ENCODE measurements at places on chromosomes 1 and 21.

DNA sequence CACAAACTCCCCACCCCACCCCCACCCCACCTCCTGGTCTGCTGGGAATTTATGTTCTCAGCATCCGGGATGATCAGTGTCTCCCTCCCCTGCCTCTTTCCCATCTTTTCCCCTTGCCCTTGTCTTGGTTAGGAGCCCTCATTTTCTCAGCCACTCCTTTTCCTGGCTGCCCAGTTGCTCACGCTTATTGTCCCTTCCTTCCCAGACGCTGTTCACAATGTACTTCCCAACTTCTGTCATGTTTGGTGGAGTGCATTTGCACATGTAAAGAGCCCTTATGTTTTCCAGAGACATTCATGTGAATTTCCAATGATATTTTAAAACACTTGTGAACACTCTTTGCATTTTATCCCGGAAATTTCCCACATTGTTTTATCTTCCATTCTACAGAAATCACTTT lies 192.1 kb downstream of the RHOU start:
- DNase-seq = no peak

DNA sequence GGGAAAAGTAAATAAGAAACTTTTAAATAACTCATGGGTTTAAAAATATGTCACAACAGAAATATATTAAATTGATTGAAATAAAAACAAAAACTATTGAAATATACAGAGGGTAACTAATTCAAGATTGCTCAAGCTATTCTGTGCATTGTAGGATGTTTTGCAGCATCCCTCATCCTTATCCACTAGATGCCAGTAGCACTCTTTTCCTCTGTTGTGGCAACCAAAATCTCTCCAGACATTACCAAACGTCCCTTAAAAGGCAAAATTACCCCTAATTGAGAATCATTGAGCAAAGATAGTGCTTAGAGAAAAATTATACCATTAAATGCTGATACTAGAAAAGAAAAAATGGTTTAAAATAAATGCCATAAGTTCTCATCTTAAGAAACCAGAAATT lies 682.6 kb downstream of the RWDD3 start:
- DNase-seq = peak; percentile 64

DNA sequence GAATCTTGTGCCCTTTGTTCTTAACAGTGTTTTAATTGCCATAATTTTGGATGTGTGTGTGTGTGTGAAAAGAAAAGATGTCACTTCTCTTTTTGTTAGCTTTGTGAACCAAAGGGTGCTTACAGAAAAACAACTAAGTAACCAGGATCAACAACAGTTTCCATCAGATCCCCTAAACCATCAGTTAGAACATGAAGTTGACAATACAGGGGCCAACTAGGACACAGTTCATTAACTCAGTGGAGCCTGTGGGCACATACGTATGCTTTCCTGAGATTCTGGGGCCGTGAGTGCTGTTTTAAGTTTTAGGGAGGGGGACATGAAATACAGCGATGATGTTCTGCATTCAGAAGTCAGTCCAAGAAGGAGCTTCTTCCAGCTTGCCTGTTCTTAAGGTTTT lies 133.6 kb downstream of the TLR5 start:
- DNase-seq = no peak

DNA sequence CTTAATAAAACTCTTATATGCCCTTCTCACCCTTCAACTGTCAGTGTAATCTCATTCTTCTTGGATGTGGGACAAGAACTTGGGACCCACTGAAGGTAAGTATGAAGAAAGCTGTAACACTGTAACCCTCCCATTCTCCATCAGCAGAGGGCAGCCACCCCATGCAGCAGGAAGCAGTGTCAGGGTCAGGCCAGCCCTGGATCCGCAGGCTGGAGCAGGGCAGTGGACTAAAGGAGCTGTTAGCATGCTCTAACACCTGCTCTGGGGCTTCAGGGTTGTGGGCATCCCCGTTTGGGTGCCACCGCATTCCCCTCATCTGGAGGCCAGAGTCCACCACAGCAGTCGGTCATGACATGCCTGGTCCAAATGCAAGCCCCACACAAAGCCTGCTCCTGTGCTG lies 156.5 kb downstream of the HIVEP3 start:
- peak; percentile 28 for DNase-seq

GRCh38 chr1:101071470-101071891 lies 45.9 kb upstream of the DPH5 start:
- DNase-seq = no peak

- no peak for DNase-seq
Measured at GRCh38 chr1:168601051-168601450, 24.6 kb downstream of the XCL1 start.

DNA sequence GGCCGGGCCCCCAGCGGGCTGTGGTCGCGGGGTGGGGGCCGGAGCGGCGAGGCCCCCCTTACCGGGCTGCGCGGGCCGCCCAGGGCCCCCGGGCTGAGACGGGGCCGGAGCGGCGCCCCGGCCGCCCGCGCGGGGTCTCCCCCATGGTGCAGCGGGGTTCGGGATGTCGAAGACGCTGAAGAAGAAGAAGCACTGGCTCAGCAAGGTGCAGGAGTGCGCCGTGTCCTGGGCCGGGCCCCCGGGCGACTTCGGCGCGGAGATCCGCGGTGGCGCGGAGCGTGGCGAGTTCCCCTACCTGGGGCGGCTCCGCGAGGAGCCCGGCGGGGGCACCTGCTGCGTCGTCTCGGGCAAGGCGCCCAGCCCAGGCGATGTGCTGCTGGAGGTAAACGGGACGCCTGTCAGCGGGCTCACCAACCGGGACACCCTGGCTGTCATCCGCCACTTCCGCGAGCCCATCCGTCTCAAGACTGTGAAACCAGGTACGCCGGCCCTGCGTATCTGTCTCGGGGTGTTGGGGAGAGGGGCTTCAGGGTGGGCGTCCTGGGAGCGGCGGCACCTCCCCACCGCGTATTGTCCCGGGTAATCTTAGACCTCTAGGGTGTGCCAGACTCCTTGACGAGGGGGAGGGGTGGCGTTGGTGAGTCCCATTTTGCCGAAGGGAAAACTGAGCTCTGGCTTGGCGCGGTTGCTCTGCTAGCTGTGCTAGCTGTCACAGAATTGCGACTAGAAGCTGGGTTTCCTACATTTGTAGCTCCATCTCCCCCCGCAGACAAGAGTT lies 745 bp downstream of the MAGI3 start:
- peak; percentile 53 for DNase-seq

DNA sequence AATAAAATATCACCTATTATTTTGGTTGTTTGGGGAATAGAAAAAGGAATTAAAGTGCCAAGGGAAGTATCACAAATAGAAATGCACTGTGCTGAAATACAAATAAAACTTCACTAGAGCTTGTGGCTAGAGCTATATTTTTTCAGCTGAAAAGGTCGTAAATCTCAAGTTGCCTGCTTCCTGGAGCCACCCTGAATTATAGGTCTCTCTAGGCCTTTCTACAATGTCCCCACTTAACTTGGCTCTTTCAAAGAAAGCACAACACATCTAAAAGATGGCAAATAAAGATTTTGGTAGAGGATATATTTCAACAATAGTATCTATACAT lies 5.0 kb upstream of the RNF2 start:
- no peak for DNase-seq

GRCh38 chr1:221291113-221291512 lies 411.9 kb downstream of the HLX start:
- DNase-seq = no peak

DNA sequence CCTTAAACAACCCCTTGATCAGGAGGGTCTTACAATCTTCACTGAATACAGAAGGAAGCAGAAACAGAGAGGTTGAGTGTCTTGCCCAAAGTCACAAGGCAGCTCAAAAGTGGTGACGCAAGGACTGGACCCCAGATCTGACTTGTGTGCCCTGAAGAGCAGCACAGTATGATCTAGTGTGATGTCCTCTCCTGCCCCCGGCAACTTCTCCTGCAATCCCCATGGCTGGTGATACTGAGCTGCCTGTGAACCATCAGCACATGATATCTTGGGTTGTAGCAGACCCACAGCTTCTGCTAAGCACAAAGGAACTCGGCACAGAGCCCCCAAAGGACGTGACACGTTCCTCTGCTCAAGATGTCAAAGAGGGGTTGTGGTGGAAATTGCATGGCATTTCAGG lies 51.2 kb upstream of the EDN2 start:
- DNase-seq = no peak

DNA sequence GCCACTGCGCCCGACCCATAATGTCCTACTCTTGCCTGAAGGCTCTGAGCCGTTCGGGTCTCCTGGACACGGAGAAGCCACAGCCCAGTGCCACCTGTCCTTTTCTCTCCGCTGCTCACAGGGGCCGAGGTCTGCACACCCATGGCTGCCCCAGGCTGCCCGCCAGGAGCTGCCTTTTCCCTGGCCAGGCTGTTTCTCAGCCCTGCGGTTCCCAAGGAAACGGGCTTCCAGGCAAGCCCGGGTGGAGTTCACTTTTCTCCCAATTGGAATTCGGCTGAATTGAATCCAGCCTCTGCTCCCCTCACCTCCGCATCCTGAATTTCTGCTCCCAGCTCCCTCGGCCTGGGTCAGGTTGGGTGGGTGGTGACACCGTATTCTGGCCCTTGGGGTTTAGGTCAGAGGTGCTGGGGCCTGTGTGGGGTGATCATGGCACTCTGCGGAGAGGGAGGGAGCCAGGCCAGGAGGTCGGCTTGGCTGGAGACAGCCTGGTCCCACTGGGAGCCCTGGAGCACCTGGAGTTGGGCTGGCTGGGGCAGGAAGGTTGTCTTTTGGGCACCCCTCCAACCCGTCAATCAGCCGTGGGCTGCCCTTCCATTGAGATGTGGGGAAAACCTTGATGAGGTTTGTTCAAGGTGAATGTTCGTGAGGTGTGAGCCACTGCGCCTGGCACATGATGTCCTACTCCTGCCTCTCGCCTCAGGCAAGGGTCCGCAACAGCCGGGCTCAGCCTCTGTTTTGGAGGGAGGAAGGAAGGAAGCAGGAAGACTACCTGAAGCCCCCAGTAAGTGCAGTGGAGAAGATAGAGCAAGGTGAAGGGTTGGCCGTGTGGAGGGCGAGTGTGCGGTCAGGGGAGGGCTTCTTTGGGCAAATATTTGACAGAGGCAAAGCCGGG lies 25.1 kb downstream of the RRP1 start:
- DNase-seq = peak; percentile 69

- DNase-seq = no peak
Measured at GRCh38 chr1:97903626-97904025, 17.2 kb downstream of the DPYD start.

GRCh38 chr1:207219979-207220889 lies 101.2 kb upstream of the CD55 start:
- DNase-seq = peak; percentile 27

DNA sequence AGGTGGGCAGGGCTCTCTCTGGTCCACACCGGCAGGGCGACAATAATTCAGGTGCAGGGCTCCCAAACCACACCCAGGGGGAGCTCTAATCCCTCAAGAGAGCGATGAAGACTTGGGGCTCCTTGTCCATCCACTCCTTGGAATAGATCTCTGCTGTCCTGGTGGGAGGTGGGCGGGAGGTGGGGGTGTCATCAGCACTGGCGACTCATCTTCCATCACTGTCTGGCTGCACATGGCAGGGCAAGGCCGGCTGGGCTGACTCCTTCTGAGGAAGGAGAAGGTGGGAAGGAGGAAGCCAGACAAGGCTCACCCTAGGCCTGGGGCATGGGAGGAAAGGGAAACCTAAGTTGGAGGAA lies 29.3 kb downstream of the TNNT2 start:
- peak; percentile 84 for DNase-seq

DNA sequence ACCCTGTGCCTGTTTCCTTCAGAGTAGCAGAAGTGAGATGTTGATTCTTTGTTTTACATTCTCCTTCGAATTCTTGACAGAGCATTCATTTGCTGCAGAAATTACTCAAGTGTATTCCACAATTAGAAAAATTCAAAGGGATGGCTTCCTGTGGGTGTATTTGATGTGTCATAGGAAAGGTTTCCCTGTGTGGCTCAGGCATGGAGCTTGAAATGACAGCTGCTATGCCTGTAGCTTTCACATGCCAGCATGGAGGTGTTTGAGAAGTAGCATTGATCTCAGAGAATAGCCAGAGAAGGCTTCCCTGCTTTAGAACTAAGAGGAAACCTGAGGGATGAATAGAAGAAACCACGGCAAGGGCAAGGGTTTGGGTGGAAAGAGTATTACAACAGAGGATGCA lies 317.2 kb upstream of the DEPDC1 start:
- DNase-seq = no peak

DNA sequence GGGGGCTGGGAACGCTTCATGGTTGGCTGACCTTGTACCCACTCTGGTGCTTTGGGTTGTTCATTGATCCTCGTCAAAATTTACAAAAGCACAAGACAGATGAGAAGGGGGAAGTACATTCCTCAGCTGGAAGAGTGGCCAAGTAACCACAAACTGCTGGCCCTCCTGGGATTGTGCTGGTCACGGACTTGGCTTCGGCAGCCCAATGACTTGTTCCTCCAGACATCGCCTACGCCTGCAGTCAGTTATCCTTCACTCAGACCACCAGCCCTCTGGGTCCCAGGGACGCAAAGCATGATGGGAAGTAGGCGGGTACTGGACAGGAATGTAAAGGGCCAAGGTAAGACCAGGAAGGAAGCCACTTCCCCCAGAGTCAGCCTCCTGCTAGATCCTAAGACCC lies 53.1 kb downstream of the LMX1A start:
- DNase-seq = peak; percentile 31

DNA sequence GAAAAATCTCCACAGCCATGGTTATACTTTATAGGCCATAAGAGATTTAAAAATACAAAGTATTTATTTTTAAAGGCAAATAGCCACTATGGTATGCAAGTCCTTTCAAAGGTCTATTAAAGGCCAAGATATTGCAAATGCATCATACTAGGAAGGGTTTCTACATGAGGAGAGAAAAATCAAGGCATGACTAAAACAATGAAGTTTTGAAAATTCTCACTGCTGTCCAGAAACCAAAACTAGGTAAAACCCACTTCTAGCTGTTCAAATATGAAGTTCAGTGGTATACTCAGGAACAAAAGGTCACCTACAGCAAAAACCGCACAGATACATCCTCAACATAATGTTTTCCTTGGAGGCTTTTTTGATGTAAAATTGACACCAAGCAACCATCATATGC lies 75.0 kb downstream of the EPS15 start:
- no peak for DNase-seq

- no peak for DNase-seq
Measured at GRCh38 chr1:86468501-86468977, at the start of gene CLCA1. TSS of gene CLCA1 (plus strand) at chr1:86468927. CDS start at chr1:86468972, 45 bp downstream.

- no peak for DNase-seq
Measured at GRCh38 chr1:158248118-158248517, 6.1 kb upstream of the CD1A start.

- DNase-seq = no peak
Measured at GRCh38 chr1:2271841-2272655, 43.9 kb downstream of the SKI start.

DNA sequence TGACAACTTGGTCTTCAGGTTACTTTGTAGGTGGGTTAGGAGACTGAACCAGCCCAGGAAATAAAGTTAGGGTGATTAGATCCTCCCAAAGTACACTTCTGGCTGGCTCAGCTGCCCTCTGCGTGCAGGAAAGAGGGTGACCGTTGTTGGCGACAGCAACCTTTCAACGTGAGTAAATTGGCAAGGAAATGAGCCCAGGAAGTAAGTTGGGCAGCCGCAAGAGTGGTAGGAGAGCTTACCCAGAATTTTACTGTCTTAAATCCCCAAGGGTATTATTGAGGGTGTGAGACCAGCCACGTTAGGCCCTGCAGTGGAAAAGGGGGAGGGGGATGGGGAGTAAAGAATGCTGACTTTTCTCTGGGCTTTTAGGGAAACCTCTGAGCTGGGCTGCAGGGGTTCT lies 1.6 kb downstream of the TENT5C start:
- DNase-seq = peak; percentile 74

Measured in mesendoderm (in vitro differentiated cells).